ENCODE measurements at places on chromosomes 11 and 22. TPM values are rescaled to one million over a fixed set of nuclear protein-coding genes. Genes with fewer than 3 reads are reported as not detected.

Gene MPEG1
- total RNA-seq = not detected

- no peak for DNase-seq
Measured at GRCh38 chr11:121367844-121368225, 75.3 kb downstream of the SC5D start.

- DNase-seq = no peak
Measured at GRCh38 chr22:47196881-47197772, 434.7 kb downstream of the TBC1D22A start.

- no peak for DNase-seq
Measured at GRCh38 chr22:17580441-17581031, 17.2 kb downstream of the SLC25A18 start.

Gene C11orf87
- total RNA-seq = not detected

Gene FOLH1
- total RNA-seq = 0.29 TPM

Gene CRYBB3
- 0.82 TPM for total RNA-seq

DNA sequence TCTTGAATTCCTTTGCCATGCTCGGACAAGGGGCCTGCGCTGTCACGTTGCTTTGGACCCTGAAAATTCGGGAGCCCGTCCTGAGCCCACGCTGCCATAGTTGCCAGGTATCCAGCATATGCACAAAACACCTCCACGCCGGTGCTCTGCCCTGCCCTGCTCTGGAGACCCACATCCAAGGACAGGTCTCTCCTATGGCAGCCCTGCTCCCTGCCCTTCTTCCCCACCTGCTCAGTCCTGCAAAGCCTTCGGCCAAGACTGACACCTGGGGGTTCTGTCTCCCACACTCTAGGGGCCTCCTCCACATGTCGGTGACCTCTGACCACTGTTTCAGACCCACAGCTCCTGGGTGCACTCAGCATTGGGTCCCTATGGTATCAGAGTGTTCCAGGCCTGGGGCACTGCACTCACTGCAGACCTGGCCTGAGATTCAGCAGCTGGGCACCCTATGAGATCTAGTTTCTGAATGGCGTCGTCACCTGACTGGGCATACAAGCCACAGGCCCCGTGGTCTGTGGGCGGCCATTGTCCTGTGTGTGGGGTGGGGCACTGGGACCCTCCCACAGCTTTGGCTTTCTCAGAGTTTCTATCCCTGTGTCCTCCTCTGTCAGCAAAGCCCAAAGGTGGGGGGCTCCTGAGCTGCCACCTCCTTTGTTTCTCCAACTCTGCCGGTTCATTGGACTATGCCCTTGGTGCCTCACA lies 2.0 kb upstream of the KRTAP5-6 start:
- no peak for DNase-seq

- no peak for DNase-seq
Measured at GRCh38 chr11:113446112-113446511, 29.1 kb downstream of the DRD2 start.

DNA sequence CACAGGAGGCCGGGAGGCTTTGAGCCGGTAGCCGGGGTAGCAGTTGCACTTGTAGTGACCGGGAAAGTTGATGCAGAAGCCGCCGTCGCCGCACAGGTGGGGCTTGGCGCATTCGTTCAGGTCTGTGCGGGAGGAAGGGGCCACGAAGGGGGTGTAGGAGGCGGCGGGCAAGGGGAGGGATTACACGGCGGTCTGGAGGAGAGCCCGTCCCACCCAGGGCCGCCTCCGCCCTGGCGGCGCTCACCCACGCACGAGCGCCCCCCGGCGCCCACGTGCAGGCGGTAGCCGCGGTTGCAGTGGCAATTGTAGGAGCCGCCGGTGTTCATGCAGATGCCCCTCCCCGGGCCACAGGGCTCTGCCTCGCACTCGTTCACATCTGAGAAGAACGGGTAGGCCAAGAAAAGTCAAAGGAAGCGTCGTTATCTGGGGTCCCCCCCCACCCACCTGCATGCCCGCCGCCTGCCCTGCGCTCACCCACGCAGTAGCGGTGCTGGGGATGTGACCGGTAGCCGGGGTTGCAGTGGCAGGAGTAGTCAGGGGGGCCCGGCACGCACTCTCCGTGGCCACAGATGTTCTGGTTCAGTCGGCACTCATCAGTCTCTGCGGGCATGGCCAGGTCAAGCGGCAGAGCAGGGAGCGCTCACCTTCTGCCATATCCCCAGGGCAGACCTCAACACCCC lies 10.6 kb downstream of the LTBP3 start:
- no peak for DNase-seq

- no peak for DNase-seq
Measured at GRCh38 chr11:110475671-110476070, 45.9 kb downstream of the FDX1 start.

Gene UPK3A
- total RNA-seq = not detected

- no peak for DNase-seq
Measured at GRCh38 chr11:70030412-70030811, 47.7 kb upstream of the ANO1 start.

Gene GDPD4
- total RNA-seq = 0.08 TPM

Gene PLAAT5
- total RNA-seq = 0.14 TPM

DNA sequence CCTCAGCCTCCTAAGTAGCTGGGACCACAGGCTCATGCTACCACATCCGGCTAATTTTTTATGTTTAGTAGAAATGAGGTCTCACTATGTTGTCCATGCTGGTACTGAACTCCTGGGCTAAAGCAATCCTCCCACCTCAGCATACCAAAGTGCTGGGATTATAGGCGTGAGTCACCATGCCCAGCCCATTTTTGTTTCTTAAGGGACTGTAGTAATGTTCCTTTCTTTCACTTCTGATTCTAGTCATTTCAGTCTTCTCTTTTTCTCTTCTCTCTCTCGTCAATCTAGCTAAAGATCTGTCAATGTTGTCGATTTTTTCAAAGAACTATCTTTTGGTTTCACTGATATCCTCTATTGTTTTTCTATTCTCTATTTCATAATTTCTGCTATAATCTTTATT lies 111.0 kb upstream of the APOA1 start:
- DNase-seq = no peak

Gene MAPK8IP1
- total RNA-seq = 14.8 TPM

- peak; percentile 23 for DNase-seq
Measured at GRCh38 chr11:10742460-10743208, 8.4 kb upstream of the CTR9 start.

GRCh38 chr22:17575151-17575550 lies 11.9 kb downstream of the SLC25A18 start:
- DNase-seq = no peak

Gene AQP11
- total RNA-seq = 0.75 TPM

- DNase-seq = no peak
Measured at GRCh38 chr22:26079009-26079408, 90.3 kb upstream of the SEZ6L start.

DNA sequence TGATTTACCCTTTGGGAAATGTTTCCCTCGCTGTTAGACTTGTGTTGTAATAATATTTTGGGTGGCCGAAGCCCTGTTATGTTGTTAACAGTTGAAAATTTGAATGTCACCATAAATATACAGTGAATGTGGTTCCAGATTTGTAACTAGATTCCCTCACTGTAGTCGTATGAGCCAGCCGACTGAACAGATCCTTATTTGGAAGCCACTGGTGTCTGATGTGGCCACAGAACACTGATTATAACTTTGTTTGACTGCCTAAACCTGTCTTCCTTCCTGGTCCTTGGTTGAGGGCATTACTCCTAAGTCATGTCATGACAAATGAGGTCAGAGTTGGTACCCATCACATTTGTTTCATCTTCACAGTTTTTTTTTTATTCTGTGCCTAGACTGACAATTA lies 45.4 kb downstream of the YAP1 start:
- DNase-seq = no peak

DNA sequence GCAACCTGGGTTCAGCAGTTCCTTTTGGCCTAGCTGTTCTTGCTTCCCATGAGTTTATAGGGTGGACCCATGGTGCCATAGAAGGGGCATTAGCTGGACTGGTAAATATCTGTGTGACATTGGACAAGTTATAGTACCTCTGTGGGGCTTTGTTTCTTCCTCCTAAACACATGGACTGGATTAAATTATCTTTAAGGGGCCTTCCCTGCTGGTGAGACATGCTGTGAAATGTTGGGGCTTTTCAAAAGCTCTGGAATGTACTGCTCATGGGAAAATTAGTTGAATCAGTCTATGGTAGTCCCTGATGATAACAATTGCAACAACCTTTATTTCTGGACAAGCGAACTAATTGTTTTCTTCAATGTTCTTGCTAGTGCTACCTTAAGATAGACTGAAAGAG lies 276.2 kb downstream of the BLID start:
- DNase-seq = no peak

- no peak for DNase-seq
Measured at GRCh38 chr11:35118906-35119305, 20.1 kb upstream of the CD44 start.

Gene PDE2A
- 4.3 TPM for total RNA-seq

Gene DTX4
- 7.4 TPM for total RNA-seq

- DNase-seq = no peak
Measured at GRCh38 chr11:5937868-5938602, 4.0 kb upstream of the OR56A3 start.

GRCh38 chr11:71182791-71183677 lies 69.3 kb downstream of the SHANK2 start:
- DNase-seq = no peak

Gene POU2AF1
- not detected for total RNA-seq

Gene OR51B5
- not detected for total RNA-seq

DNA sequence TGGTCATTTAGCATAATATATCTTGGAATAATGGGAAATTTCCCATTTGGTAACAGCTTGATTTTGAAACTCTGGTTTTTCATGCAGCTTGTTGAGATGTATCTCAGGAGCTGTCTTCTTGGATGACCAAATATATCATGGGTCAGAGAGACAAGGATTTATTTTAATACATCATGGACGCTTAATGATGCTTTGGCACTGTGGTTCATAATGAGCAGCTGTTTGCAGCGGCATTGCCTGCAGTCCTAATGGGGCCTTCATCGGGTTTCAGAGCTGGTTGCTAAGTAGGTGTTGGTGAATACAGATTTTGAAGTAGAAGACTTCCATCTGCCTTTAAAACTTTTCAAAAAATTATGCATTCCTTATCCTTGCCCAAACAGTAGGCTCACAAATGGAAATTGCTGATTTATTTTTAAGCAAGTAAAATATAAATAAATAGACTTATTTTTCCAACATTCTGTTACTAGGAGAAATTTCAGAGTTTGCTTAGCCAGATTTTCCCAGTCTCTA lies 389.5 kb upstream of the FAT3 start:
- DNase-seq = no peak

Gene APOBEC3F
- 8.7 TPM for total RNA-seq

Gene KDM2A
- 36.2 TPM for total RNA-seq

- peak; percentile 82 for DNase-seq
Measured at GRCh38 chr22:46416520-46416871, 81.0 kb downstream of the TRMU start.

GRCh38 chr11:68398995-68399851 lies 61.3 kb upstream of the PPP6R3 start:
- DNase-seq = no peak

Gene BRD1
- 37.2 TPM for total RNA-seq

GRCh38 chr11:20658135-20658534 lies 11.3 kb upstream of the NELL1 start:
- no peak for DNase-seq

DNA sequence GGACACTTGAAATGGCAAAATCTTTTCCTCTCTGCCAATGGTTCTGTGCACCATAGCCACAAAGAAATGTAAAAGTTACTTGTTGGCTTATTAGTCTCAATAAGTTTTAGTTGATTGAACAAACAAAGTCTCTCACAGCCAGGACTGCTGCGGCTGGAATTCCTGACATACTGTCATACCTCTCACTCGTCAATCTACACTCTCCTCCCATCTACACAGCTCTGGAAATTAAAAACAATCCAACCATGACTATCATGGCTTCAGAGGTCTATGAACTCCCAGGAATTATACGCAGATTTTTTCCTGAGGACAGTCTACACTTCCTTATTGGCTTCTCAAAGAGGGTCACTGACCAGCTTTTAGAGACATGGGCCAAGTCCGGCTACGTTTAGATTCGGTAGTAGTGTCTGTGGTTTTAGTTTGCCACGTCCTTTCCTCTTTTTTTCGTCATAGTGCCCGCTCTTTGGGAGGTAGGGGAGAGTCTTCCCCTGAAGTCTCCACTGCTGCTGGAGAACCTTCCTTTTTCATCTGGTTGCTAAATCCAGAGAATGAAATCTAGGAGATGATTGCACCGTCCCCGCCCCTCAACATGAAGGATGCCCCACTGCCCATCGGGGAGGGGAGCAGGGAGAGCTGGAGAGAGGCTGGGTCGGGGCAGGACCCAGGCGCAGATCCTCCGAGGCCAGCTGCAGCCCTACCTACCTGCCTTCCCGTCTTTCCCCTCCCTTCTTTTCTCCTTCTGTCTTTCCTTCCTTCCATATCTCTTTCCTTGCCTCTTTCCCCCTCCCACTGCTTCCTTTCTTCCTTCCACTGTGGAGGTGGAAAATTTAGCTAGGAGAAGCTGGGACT lies 1.0 kb upstream of the PLEKHB1 start:
- no peak for DNase-seq

GRCh38 chr11:72111300-72112142 lies 974 bp downstream of the ANAPC15 start:
- no peak for DNase-seq

- no peak for DNase-seq
Measured at GRCh38 chr11:15580775-15581095, 466.0 kb downstream of the INSC start.

GRCh38 chr11:103067118-103067517 lies 24.8 kb downstream of the DCUN1D5 start:
- no peak for DNase-seq

DNA sequence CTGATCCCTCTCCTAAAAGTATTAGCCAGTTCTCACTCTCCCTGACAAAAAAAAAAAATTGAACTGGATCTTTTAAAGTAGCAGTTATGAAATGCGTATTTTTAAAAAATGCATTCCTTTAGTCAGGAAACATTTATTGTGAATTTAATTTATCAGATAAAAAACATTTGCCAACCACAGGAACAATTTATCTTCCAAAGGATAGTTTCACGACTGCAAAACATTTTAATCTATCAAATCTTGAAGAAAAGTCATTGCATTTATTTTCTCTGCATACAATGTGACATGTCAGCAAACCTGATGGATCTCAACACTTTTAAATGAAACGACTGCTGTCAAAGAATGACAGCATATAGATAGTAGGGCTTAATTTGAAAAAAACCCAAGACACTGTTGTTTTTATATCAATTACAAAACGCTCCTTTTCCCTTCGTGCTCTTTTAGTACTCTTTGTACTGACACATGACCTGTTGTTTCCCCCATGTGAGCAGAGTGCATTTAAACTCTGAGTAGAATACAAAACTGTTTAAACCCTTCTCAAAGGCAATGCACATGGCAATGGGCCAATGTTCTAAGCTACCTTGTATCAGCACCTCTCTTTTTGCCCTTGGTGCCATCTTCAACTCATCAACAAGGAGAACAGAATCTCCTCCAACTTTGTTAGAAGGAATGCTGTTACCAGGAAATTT lies 107.0 kb downstream of the ATG16L2 start:
- DNase-seq = no peak

Gene CDC42BPG
- 12.8 TPM for total RNA-seq

GRCh38 chr11:131373756-131374155 lies 3.3 kb downstream of the NTM start:
- DNase-seq = no peak

- DNase-seq = no peak
Measured at GRCh38 chr22:49023879-49024774, 803.5 kb downstream of the BRD1 start.

GRCh38 chr11:103147627-103148026 lies 38.4 kb downstream of the DYNC2H1 start:
- no peak for DNase-seq

Gene MN1
- total RNA-seq = 4.5 TPM

GRCh38 chr11:44104481-44105294 lies 9.2 kb downstream of the EXT2 start:
- no peak for DNase-seq

- no peak for DNase-seq
Measured at GRCh38 chr11:134170177-134170918, 53.4 kb downstream of the NCAPD3 start.

GRCh38 chr11:56848141-56848809 lies 99.8 kb upstream of the OR9G4 start:
- DNase-seq = no peak

All from kidney epithelial cell (primary cell).